NCI-H2171 (cell line): ENCODE measurements at places on chromosomes 5 and 9.

DNA sequence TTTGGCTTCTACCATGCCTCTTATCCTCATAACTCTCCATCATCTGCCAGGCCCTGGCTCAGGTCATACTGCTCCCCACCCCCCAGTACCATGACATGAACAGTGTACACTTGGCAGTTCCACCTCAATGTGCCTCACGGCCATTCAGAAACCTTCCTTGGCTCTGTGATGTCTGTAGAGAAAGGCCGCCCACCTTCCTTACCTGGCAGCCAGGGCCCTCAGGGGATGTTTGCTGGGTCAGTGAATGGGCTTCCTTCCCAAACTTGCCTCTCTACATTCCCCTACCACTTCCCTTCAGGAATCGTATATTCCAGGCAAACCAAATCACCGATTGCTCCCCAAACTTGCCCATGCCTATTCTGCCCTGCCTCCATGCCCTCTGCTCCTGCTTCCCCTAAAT lies 101.1 kb downstream of the PSD2 start:
- no peak for DNase-seq

GRCh38 chr5:65808818-65809217 lies 86.8 kb downstream of the NLN start:
- no peak for DNase-seq

GRCh38 chr5:53071738-53072137 lies 37.8 kb downstream of the MOCS2 start:
- no peak for DNase-seq

- no peak for DNase-seq
These were observed 3.0 kb upstream of the ARRDC3 start for GRCh38 chr5:91386120-91386519.

DNA sequence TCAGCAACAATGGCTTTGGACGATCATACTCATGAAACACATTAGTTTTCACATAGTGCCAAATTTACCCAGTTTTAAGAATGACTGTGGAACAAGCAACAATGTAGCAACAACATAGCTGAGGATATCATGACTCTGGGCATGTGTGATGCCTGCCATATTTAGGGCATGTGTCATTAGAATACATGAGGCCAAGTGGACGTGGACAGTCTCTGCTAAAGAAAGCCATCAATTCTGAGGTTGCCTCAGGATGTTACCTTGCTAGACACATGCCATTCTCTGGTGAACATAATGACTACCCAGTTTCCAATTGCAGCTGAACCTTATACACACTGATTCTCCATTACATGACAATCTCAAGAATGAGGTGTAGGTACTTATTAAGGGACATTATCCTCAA lies 103.3 kb upstream of the ADAMTS19 start:
- no peak for DNase-seq

DNA sequence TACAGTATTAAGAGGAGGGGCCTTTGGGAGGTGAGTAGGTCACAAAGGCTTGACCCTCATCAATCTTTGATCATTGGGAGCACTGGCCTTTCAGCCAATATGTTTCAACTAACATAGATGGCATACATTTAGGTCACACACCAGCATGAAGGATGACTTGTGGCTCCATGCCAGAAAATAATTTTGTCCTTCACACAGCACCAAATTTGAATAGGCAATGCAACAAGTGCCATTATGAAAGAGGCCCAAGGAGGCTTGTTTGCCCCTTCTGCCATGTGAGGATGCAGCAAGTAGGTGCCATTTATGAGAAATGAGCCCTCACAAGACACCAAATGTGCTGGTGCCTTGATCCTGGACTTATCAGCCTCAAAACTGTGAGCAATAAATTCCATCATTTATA lies 81.1 kb downstream of the JAKMIP2 start:
- no peak for DNase-seq

DNA sequence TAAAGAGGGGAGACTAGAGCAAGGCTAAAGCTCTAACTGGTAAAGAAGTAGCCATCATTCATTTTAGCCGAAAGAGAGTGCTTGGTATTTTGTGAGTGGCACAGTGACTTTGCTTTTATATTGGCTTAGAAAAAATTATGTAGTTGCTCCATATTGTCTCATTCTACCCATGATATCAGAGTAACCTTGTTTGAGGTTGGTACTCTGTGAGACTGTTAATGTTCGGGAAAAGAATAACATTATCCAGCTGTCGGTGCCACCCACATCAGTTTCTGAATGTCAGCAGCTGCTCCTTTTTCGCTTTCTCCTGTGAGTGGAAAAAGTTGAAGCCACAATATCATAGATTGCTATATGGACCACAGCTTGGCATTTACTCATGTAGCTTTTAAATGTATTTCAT lies 376.4 kb upstream of the KCNN2 start:
- DNase-seq = no peak

DNA sequence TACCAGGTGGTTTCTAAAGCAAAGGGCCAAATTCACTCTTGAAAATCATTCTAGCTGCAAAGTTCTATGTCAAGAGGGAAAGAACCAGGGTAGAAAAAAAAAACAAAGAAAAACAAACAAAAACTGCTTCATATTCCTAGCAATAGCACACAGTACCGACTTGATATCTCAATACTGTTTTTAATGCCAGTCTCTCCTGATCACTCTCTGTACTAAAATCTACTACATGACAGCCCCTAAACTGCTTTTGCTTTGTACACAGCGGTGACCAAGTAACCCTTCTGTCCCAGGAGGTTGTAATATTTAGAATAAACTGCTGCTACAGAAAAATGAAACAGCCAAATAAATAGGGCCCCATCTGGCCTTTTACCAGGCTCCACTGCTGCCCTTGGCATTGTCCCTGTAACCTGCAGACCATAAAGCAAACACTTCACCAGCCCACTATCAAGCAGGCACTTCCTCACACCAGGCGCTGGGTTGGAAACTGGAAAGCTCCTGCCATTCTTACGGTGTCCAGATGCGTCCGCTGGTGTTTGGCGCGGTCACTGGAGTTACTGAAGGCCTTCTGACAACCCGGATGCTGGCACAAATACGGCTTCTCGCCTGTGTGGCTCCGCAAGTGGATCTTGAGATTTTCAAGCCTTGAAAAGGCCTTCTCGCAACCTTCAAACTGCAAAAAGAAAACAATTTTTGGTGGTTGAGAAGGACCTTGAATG lies 363.2 kb downstream of the GLIS3 start:
- DNase-seq = no peak

DNA sequence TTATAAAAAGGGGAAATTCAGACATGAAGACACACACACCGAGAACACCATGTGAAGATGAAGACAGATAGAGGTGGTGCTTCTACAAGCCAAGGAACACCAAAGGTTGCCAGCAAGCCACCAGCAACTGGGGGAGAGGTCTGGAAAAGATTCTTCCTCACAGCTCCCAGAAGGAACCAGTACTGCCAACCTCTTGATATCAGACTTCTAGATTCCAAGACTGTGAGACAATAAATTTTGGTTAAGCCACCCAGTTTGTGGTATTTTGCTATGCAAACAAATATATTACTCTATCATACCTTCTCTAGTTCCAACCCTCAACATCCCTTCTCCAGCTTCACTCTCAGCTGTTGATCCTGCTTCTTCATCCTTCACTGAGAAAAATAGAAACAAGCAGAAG lies 451.1 kb downstream of the EBF1 start:
- no peak for DNase-seq

DNA sequence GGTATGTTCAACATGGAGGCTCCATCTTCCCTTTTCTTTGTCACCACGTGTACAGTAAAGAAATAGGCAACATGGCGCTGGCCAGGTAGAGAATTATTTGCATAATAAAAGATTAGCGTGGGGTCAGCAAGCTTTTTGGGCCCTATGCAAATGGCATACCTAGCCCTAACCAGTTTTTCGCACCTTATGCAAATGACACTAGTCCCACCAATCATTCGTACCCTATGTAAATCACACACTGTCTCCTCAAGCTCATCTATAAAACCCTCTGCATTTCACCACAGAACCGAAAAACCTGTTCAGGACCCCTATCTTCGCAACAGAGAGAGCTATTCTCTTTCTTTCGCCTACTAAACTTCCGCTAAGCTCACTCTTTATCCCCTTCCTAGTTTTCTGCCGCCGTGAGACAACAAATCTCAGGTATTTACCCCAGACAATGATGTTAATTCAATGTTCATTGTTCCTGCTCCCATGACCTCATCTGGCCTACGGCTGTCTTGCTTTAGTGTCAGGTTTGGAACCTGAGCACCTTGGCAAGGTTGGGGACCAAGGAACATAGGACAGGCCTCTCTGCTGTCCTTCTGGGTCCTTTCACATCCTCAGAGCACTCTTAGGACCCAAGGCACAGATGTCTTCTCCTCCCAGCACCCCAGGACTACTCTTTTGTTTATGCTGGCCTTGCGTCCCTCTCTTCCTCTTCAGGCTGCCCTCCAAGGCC lies 180.7 kb upstream of the RAI14 start:
- DNase-seq = no peak

DNA sequence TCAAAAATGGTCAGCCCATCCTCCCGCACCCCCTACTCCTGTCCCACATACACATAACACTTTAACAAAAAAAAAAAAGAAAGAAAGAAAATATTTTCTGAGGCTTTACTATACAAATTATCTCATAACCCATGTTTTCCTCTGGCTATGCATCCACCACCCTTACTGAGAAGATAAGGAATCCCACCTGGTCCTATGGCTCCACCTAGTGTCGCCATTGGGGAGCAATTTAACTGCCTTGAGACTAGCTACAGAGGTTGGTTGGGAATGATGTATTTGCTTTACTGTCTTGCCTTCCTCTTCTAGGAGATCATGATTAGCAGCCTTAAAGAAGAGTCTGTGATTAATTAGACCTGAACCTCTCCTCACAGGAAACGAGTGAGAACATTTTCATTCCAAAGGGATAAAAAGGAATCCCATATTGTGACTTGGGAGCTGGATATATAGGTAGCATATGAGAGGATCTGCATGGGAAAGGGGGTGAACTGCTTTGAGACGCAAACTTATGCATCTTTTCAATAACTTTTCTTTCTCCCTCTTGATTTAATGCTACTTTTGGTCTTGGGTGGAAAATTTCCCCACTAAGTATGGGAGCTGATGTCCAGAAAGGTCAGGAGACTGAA lies 77.7 kb upstream of the SELENOP start:
- peak; percentile 49 for DNase-seq
